ENCODE measurements at places on chromosomes 12 and 14. TPM values are rescaled to one million over a fixed set of nuclear protein-coding genes. Genes with fewer than 3 reads are reported as not detected.

The KRT2 gene
- not detected for total RNA-seq

The ADCY6 gene
- total RNA-seq, result 52.0 TPM

The RNASE7 gene
- total RNA-seq, result not detected

The SERPINA4 gene
- total RNA-seq, result not detected

The VDR gene
- total RNA-seq, result 0.29 TPM

The TAS2R7 gene
- total RNA-seq, result not detected

The TOX4 gene
- 41.5 TPM for total RNA-seq

The DIO3 gene
- 5.9 TPM for total RNA-seq

The GALNT16 gene
- total RNA-seq, result 12.6 TPM

The RASAL1 gene
- total RNA-seq, result not detected

The ANO2 gene
- total RNA-seq, result 20.5 TPM

The KLRF1 gene
- total RNA-seq, result not detected

All from uterus (tissue), 4 donors.